DMS79 treated with DMSO at 0.1 percent for 48 hours (cell line): ENCODE measurements at places on chromosomes 4 and X.

GRCh38 chrX:117138070-117138469 lies 675.3 kb upstream of the CT83 start:
- DNase-seq: no peak

GRCh38 chr4:10534820-10535219 lies 77.6 kb upstream of the ZNF518B start:
- DNase-seq: no peak

DNA sequence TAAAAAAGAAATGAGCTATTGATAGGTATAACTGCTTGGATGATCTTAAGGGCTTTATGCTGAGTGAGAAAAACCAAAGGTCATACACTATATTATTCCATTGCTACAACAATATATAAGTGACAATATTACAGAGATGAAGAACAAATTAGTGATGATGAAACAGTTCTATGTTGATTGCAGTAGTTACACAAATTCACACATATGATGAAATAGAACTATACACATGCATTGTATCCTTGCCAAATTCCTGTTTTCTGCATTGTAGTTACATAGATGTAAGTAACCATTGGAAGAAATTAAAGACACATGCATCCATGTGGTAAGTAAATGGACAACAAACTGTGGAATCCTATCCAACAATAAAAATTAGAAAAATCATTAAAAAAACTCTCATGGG lies 76.5 kb downstream of the CENPC start:
- DNase-seq: no peak

- DNase-seq: no peak
Measured at GRCh38 chr4:2093265-2093664, 34.1 kb downstream of the NAT8L start.

DNA sequence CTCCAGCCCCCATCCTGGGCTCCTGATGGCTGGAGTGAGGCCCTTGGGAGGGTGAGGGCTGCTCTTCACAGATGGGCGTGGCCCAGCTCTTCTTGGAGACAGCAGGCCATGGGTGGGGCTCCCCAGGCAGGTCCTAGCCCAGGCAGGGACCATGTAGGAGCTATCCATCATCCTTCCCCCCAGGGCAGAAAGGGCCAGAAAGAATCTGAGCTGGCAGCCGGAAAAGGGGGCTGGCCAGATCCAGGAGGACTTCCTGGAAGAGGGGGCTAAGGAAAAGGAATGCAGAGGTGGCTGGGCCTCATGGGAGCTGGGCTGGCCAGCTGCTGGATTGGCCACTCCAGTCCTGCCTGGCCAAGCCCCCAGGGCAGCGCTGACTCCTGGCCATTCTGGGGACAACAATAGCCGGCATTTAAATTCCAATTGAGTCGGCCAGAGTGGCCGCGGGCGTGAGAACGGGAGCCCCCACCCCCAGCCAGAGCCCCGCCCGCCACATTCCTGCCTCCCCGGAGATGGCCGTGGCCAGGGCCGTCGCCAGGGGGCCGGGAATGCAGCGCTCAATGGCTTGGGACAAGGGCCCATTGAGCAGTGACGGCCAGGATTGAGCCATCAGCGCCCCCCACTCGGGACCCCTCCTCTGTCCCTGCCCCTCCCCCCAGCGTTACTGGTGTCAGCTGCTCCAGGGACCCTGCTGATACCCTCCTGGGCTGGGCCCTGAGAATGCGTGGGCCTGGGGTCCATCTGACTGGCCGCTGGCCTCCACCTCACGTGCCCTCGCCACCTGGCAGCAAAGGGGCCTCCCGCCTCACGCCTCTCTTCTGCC lies 15.1 kb upstream of the FGFR3 start:
- DNase-seq: no peak

- DNase-seq: no peak
Measured at GRCh38 chr4:78612398-78613178, 61.0 kb downstream of the ANXA3 start.

DNA sequence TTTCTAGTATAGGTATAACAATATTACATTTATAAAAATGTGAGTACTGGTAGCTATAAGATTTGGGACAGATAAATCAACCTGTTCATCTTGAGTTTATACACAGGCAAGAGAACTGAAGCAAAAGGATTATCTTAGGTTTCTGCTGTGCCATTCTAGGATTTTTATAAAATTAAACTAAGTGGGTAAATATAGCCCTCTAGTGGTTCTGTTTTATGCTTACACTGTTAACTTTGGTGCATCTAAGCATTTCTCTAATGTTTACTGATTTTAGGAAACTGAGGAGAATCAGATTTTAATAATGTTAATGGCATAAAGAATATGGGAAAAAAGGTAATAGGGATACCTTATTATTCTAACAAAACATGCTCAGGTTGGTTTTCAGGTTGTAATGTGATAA lies 1.1 kb upstream of the RRH start:
- no peak for DNase-seq

- DNase-seq: no peak
Measured at GRCh38 chr4:1241466-1241935, 7.4 kb downstream of the CTBP1 start.

DNA sequence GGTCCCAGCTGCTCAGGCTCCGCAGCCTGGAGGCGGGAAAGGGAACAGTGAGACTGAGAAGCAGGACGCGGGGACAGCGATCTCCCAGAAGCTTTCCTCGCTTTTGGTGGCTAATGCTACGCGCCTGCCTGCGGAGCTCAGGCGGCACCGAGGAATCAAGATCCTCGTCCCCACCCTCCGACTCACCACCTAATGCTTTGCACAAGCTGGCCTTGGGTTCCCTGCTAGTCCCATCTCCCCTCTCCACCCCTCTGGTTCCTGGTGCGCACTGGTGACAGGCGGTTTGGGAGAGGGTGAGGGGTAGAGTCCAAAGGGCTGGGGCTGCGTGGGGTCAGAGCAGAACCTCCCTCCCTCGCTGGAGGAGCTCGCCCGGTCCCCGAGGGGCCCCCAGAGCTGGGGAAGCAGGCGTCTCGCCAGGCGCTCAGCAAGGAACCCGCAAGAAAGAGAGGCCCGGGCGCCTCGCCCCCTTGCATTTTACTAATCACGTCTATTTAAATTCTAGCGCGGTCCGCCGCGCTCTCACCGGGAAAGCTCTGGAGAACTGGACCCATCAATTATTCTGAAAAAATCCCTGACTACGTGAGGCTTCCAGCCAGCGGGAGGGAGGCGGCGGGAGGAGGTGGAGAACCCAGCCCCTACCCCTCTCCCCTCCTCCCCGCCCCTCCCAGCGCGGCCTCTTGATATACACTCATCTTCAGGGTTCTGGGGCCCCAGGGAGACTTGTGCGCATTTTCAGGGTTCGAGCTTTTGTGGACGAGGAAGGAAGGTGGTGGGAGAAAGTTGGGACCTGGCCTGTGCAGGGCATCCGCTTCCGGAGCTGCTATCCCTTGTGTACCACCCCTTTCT lies 9.1 kb downstream of the POU4F2 start:
- no peak for DNase-seq

DNA sequence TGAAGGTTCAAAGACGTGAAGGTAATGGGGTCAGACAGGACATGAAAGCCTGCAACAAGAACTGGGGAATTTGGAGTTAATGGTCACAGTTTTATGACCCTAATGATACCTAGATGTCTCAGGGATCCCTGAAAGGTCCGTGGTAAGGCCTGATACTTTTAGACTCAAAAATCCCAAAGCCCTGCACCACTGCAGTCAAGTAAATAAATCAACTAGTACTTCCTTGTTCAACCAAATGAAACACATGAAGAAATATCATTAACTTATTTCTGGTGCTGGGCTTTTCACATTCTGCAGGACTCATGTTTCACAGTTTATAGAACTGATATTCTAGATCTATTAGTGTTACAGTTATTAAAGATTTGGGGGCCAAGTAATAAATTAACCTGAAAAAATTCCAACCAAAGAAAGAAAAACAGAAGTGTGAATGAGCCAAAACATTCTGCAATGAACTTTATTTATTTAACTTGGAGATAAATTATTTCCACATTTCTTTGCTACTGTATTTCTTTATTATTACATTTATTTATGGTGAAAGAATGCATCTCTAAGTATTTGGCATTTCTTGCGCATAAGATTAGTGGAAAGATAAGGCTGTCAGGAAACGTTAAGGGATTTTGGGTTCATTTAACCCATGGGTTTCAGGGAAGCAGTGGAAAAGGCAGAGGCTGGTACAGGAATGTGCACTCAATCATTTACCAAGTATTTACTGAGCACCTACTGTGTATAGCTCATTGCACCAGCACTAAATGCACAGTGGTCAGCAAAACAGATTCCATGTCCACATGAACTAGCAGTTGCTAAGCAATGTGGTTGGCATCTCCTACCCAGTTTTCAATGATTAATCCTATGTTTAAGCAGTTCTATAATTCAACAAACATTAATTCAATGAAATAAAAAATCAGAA lies 8.7 kb downstream of the WDFY3 start:
- no peak for DNase-seq

GRCh38 chr4:729336-730315 lies 24.0 kb downstream of the PCGF3 start:
- DNase-seq: no peak

DNA sequence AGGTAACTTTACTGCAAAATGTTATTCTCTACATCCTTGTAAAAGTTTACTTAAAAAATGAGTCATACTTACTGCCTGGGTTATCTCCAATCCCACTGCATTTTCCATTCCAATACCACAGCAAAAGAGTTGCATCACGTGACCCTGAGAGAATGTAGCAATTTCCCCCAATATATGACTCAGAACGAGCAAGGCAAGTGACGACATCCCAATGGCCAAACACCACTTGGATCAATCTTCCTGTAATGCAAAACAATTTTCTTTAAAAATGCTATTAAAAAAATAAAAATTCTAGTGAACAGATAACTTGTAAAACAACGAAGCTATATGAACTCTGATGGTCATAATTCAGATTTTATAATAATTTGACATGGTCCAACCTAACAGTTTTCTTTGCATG lies 224.3 kb downstream of the DCLK2 start:
- no peak for DNase-seq

GRCh38 chr4:7687006-7687405 lies 252.3 kb upstream of the PSAPL1 start:
- no peak for DNase-seq

DNA sequence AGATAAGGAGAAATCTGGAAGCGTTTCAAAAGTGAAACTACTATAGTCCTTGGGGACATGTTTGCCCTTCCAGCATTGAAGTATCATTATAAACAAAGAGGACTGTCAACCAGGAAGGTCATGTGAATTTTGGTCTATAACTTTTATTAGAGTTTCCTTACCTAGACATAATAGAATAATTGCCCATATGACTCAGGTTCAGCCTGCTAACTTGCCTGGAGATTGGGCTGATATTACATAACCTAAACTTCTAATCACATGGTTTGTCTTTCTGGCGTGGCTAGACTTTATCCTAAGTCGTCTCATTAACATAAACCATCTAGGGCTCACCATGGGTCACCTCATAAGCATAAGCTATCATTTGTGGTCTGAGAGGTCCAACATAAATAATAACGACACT lies 775.9 kb downstream of the CENPC start:
- no peak for DNase-seq

DNA sequence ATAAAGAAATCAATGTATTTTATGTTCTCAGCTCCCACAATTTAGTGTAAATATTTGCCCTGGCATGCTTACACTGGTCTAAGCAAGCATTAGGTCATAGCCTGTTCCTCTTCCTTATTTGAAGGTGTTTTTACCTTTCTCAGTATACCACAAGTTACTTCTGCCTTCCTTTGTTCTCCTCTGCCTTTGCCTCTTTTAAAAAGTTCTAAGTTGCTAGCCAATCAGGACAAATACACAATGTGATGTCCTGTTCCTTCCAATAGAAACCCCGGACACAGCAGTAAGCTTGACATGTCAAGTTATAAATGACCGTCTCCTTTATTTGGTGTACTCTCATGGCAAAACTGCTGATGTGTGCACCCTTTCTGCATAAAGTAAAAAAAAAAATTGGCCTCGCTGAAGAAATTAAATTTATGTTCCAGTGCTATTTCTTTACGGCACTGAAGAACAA lies 49.4 kb downstream of the UGT2B10 start:
- no peak for DNase-seq

DNA sequence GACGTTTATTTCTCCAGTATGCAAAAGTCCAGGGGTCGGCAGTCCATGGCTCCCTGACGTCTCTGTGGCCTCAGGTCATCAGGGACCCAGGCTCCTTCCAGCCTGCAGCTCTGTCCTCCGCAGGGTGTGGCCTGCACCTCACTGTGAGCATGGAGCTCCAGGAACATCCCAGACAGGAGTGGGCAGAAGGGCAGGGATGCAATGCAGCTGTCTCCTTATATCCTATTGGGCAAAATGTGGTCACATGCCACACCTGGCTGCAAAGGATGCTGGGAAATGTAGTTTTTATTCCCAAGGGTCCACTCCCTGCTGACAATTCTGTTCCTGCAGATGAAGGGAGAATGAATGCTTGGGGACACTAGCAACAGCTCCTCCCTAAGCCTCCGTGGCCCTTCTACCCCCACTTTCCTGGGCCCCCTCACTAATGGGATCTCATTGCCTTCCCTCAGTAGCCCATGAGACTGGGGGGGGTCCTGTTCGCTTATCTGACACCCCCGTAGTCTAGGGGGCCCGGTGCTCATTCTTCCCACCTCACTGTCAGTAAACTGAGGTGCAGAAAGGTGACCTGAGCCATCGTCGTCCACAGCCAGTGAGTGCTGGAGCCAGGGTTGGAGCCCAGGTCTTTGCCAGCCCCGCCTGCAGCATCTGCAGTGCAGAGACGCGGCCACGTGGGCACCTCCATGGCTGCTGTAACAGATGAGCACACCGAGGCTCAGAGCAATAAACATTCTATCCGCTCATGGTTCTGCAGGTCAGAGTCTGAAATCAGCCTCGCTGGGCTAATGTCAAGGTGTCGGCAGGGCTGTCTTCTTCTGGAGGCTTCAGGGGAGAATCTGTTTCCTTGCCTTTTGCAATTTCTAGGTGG lies 5.9 kb upstream of the GRPEL1 start:
- no peak for DNase-seq

GRCh38 chr4:65825116-65825753 lies 154.9 kb upstream of the EPHA5 start:
- no peak for DNase-seq
